ENCODE measurements at places on chromosomes 1 and 21. TPM values are rescaled to one million over a fixed set of nuclear protein-coding genes. Genes with fewer than 3 reads are reported as not detected.

B4GALT2 gene
- 51.5 TPM for total RNA-seq

SPRR1B gene
- total RNA-seq = not detected

SPTA1 gene
- under 0.01 TPM for total RNA-seq

ZBTB8B gene
- total RNA-seq = not detected

UMODL1 gene
- not detected for total RNA-seq

LRRC8D gene
- total RNA-seq = 34.4 TPM

NEXN gene
- total RNA-seq = 13.1 TPM
